ENCODE measurements at places on chromosomes 11 and 22. TPM values are rescaled to one million over a fixed set of nuclear protein-coding genes. Genes with fewer than 3 reads are reported as not detected.

EI24 gene
- total RNA-seq, result 38.5 TPM

ROBO3 gene
- 40.9 TPM for total RNA-seq

GRCh38 chr22:32692371-32692770 lies 109.1 kb upstream of the TIMP3 start:
- DNase-seq, result no peak

MLC1 gene
- total RNA-seq, result 139 TPM
